ENCODE measurements at places on chromosomes 2 and 18.
A peak's percentile ranks its signal among the peaks of the same experiment; 100 is the strongest.

- peak; percentile 44 for DNase-seq
Observed at GRCh38 chr2:240672701-240673190, 9.9 kb downstream of the AQP12B start.

GRCh38 chr2:39160982-39161381 is 40.1 kb upstream of the SOS1 start:
- no peak for DNase-seq

DNA sequence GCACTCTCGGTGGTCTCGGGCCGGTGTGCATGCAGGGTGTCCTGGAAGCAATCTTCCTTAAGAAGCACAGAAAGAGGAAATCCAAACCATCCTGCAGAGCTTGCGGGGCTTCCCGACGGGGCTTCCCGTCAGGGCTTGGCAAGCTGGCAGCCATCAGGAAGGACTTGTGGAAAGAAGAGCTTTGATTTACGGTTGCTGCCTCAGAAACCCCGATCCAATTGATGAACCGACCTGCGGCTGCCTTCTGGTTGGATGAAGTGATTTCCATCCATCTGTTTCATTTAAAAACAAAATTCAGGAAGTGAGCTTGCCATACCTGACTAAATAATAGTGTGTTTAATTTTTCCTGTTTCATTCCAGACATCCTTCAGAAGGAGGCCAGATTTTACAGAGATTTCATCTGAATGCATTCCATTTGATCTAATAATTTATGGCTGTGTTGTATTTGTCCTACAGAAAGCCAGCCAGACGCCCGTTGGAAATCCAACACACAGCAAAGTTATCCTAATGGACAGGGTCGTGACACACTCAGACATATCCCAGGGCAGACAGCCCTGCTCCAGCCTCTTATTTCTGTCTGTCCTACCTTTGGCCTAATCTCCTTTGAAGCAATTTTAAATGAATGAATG is 141.3 kb downstream of the SEPTIN10 start:
- peak; percentile 68 for DNase-seq

DNA sequence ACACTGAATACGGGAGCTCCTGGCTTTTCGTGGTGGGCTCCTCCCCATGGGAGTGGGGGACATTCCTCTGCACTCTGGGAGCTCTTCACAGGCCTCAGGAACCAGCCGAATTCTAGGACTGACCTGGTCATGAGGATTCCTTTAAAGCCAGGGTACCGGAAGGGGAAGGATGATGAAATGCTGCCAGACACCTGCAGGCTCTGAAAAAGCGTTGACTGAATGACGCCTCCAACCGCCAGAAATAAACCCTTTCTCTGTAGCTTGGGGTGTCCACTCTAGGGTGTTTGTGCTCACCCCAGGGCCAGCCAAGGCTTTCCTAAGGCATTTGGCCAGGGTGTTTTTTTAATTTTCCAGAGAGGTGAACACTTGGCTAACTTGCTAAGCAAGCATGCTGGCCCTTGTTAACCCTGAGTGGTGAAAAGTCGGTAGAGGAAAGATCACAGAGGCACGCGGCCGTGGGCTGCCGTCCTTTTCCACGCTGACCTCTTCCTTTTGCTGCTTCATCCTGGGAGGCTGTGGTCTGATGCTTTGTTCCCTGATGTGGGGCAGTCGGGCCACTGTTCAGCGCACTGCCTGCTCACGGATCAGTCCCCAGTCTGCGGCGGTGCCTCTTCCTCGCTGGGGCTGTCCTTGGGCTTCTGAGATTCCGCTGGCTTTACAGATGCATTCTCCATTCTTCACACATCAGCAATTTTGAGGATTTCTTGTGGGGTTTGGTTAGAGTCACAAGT is 32.0 kb downstream of the IMPA2 start:
- no peak for DNase-seq

GRCh38 chr2:236536727-236537398 is 32.8 kb upstream of the ACKR3 start:
- no peak for DNase-seq

DNA sequence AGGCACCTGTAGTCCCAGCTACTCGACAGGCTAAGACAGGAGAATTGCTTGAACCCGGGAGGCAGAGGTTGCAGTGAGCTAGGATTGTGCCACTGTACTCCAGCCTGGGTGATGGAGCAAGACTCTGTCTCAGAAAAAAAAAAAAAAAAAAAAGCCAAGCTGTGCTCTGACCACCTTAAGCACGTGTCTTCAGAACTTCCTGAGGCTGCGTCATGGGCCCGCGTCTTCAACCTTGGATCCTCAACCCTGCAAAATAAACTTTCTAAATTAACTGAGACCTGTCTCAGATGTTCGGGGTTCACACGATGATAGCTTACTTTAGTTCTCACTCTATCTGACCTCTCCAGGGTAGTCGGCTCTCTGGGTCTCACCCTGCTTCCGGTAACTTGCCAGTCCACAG is 65.8 kb upstream of the CABLES1 start:
- DNase-seq, result no peak

DNA sequence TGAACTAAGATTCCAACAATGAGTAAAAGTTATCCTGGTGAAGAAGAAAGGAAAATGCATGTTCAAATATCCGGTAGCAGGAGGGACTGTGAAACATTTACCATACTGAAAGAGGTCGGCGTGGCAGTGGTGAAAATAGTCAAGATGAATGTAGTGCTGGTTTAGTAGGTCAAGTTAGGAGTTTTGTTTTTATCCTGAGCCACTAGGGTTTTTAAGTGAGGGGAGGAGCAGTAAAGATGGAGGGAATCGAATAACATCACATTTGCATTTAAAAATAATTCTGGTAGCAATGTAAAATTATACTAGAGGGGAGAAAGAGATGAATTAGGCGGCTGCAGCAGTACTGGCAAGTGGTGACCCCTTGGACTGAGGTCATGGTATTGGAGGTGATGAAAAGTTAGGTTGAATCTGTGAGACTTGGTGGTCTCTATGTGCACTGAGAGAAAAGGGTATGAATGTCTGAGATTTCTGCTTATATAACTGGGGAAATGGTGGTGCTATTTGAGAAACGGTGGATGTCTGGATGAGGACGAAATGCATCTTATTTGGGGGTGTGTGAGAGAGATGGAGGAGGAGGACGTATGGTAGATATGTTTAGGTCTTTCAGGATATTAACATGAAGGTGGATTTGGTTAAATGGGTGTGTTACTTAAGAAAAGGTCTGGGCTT is 5.9 kb downstream of the VAPA start:
- DNase-seq, result no peak

- no peak for DNase-seq
Observed at GRCh38 chr2:10678225-10678624, 11.6 kb downstream of the NOL10 start.

DNA sequence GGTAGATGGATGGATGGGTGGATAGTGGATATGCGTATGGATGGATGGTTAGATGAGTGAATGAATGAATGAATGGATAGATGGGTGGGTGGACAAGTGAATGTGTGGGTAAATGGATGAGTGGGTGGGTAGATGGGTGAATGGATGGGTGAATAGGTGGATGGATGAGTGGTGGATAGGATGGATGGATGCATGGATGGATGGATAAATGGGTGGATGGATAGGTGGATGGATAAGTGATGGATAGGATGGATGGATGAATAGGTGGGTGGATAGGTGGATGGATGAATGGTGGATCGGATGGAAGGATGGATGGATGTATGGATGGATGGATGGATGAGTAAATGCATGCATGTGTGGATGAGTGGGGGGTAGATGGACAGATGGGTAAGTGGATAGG is 169.3 kb downstream of the ACKR3 start:
- no peak for DNase-seq

DNA sequence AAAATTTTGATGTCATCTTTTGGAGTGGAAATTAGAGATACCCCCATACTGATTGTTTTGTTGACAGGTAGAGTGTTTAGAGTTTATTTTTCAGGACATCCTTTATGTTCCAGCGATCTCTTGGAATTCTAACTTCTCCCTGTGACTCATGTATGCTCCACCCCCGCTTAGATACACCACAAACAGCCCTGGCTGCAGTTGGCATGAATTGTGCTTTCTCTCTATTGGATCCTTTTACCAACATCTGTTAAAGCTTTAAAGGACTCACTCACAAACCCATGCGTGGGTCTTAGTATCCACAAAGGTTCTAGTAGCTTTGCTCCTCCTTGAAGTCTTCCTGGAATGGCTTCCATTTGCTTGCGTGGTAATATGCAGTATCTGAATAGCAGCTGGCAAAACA is 409.5 kb upstream of the POU3F3 start:
- no peak for DNase-seq

GRCh38 chr2:240402566-240403272 is 32.7 kb upstream of the GPC1 start:
- no peak for DNase-seq

GRCh38 chr2:227466887-227467600 is 4.9 kb upstream of the AGFG1 start:
- DNase-seq, result no peak

GRCh38 chr2:219112062-219112406 is 48.6 kb downstream of the NHEJ1 start:
- DNase-seq, result no peak

GRCh38 chr2:16135196-16135912 is 195.0 kb downstream of the MYCN start:
- DNase-seq, result no peak

DNA sequence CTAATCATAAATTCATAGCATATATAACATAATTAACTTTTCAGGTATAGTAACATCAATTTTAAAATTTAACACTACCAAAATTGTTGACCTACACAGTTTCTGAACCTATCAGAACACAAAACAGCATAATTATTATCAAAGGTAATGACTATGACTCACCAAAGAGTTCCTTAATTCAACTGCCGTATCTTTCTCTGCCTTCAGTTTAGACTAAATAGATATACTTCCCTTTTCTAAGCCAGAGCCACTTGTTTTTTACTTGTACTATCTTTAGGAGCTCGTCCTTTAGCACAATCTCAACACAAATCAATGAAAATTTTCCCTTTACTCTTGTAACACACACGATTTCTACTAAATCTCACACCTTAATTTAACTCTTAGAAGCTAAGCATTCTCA is 54.4 kb downstream of the CCDC88A start:
- no peak for DNase-seq

GRCh38 chr2:48435909-48436308 is 94.0 kb upstream of the STON1 start:
- no peak for DNase-seq

- no peak for DNase-seq
Observed at GRCh38 chr18:3649135-3649632, 199.2 kb downstream of the TGIF1 start.

DNA sequence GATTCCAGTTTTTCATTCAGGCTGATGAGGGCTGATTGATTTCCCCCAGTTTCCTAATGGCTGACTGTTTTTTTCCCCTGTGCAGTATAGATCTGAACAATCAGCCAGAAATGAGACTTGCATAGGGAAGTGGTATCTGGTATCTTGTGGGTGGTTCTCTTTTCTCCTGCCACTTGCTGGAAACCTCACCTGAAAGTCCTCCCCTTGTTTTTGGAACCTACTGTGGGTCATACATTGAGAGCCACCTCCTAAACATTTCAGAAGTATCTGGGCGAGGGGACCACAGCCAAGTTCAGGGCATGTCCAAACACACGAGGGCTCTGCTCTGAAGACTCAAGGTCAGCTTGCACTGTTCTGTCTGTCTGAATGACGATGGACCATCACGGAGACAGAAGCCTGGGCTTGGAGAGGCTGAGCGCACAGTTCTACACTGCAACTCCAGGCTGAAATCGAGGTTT is 19.3 kb downstream of the ALPK2 start:
- no peak for DNase-seq

- DNase-seq, result peak; percentile 45
Observed at GRCh38 chr18:2898186-2898640, 51.4 kb downstream of the EMILIN2 start.

DNA sequence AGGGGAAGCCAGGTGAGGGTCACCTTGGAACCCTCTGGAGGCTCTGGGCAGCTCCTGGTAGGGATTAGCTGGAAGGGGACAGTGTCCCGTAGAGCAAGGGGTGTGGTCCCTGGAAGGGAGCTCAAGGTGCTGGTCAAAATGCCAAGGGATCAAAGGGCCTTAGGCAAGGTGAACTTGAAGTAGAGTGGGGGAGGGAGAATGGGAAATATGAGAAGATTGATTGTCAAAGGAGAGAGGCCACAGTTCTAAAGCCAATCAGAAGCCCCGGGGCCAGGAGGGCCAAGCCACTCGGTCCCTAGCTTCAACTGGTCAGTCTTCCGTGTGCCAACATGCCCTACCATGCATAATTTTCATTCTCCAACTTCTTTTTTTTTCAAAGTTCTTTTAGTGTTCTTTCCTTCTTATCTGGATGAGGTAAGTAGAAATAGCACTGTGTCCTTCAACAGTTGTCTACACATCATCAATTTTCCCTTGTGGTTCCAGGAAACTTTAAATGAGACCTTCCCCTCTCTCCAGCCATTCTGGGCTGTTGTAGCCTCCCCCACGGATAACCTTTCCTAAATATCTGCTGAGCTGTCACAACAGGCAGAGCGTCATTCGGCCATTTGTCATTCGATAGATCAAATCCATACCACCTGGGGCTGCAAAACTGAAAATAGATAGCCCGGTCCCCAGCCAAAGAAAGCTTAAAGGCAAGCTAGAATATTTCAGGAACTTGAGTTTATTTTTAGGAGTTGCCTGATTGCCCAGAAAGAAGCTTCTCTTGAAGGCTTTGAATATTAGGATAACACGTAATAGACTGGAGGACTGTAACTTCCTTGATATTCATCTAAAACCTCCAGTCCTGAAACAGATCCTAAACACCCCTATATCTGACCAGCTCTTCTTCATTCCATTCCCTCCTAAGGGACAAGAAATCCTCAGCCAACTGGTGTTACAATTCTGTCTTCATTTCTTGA is 83.3 kb downstream of the ALPK2 start:
- no peak for DNase-seq

DNA sequence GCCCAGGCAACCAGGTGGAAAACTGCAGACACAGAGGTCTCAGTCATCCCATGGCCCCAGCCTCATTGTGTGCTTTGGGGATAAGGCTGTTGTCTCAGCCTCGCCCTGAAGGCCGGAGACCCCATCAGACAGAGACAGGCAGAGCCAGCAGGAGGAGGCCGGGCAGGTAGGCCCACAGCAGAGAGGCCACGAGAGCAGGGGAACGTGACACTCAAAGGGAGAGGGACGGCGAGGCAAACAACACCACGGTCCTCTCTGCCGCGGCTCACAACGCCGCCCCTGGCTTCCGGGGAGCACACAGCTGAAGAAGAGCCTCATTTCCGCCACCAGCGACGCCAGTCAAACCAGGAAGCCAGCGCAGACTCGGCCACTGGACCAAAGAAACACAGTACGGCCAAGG is 103.3 kb downstream of the ZNF516 start:
- no peak for DNase-seq

- DNase-seq, result peak; percentile 17
Observed at GRCh38 chr2:159713631-159714246, 1.4 kb downstream of the MARCHF7 start.

DNA sequence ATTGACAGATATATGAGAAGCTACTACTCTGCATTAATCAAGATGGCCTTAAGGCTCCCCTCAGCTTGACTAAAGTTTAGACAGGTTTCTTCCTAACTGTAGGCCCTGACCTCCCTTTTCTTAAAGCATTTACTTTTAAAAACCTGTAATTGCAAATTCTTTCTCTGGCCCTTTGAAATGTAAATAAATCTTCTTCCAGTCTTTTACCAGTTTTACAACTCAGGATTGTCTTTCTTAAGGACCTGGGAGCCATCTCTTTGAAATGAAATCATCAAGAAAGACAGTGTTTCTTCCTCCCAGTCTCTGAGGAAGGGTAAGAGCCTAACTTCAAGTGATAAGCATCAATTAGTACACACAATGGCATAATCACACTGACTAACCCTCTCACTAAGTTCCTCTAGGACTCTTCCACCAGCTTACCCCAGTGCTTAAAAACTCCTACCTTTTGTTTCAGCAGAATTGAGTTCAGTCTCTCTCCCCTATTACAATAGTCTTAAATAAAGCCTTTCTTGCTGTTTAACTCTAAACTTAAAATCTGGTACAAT is 58.7 kb upstream of the CDH20 start:
- no peak for DNase-seq
